Activated CD8-positive, alpha-beta memory T cell treated with anti-CD3 and anti-CD28 coated beads for 4 hours (primary cell): ENCODE measurements at places on chromosomes 13 and 19.

DNA sequence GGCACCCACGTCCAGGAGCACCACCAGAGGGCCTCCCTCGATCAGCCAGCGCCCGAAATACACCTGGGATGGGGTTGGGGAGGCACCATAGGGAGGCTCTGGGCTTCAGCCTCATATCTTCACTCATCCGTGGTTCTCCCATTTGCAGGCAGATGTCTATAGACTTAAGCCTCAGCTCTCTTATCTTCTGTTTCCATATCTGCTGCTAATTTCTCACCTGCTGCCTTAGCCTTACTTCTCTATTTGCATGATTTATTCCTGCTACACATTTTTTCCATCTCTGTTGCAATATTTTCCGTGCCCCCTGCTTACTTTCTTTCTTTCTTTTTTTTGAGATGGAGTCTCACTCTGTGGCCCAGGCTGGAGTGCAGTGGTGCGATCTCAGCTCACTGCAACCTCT, 5.8 kb downstream of the GYS1 start:
- no peak for DNase-seq

- no peak for DNase-seq
Observed at GRCh38 chr13:79501538-79502232, 20.7 kb downstream of the NDFIP2 start.

- DNase-seq = no peak
Observed at GRCh38 chr19:11534948-11535347, 3.7 kb upstream of the CNN1 start.

GRCh38 chr13:74191410-74191809, 57.2 kb upstream of the KLF12 start:
- no peak for DNase-seq

DNA sequence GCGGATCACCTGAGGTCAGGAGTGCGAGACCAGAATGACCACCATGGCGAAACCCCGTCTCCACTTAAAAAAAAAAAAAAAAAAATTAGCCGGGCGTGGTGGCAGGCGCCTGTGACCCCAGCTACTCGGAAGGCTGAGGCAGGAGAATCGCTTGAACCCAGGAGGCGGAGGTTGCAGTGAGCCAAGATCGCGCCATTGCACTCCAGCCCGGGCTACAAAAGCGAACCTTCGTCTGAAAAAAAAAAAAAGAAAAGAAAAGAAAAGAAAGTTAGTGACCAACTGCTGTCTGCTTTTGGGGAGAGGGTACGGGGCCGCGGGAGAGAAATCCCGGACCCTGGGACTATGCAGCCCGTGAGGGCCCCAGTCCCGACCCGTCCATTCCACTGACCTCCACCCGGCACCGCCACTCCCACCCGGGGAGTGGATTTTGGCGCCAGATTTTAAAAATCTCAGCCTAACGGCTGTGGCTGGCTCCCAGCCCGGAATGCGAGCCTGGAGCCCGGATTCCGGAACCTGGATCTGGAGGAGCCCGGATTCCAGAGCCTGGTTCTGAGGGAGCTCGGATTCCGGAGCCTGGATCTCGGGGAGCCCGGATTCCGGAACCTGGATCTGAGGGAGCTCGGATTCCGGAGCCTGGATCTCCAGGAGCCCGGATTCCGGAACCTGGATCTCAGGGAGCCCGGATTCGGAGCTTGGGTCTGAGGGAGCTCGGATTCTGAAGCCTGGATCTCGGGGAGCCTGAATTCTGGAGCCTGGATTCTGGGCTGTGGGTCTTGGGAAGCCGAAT, 6.1 kb upstream of the LMNB2 start:
- DNase-seq = no peak

DNA sequence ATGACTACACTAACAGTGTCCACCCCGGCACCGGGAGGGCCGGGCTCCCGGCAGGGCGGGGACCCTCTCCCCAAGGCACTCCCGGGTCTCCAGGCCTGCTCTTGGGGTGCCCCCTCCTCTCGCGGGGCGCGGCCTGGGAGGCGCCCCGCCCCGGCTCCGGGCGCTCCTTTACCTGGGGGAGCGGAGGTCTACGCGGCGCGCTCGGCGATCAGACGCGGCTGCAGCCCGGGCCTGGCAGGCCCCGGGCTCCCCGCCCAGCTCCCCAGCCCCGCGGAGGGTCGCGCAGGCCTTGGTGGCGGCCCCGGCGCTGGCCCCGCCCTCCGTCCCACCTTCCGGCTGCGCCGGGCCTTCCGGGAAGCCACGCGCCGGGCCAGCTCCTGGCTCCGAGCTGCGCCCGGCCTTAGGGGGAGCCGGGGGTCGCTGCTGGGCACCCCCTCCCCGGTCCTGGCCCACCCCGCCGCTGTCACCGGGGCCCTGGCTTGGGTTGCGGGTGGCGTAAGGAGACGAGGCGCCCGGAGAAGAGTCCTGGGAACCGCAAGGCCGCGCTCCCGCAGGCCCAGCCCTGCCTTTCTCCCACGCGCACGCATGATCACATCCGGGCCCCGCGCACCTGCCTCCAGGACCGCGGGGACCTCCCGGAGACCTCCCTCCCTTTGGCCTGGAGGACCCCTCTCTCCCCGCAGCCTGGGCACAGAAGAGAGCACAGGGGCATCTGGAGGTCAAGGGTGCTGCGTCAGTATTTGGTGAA, at the start of gene C19orf12:
Gene C19orf12, minus strand, starts transcription at position 309 of the 748 bp plus-strand sequence. CDS start 6,848 bp downstream, outside the sequence.
- no peak for DNase-seq

DNA sequence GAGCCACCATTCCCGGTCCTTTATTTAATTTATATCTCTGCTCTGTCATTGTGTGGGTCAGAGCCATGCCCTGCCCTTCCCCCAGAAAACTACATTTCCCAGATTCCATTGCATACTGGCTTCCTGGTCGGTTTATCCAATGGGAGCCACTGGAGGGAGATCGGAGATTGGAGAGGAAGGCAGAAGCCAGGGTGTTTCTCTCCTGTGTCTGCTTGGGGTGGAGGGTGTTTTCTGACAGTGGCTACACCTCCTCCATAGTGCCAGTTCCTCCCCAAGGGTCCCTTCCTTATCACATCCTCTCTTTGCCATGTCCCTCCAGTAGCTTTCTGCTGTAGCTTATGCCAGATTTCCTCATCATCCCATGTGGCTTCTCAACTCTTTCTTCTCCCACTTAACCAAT, 19.0 kb downstream of the OLFM2 start:
- no peak for DNase-seq

- no peak for DNase-seq
Observed at GRCh38 chr19:12833418-12833737, 1.0 kb downstream of the RTBDN start.

GRCh38 chr19:47626238-47626637, 17.3 kb downstream of the BICRA start:
- no peak for DNase-seq

DNA sequence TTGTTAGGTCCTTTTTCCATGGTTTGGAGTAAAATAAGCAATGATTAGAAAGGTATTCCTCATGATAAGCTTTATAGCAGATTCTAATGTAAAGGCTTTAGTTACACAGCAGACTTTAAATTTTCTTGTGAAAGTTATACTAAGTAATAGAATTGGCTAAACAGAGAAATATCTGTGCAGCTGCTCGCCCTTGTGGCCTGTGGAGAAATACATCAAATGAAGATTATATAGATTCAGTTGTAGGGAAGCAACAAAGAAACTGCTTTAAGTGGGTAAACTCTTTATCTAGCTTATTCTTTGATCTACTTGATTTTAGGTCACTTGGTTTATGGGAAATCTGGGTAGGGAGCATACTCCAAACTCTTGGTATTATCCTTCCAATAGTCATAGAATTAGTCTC, 1269.7 kb upstream of the SPRY2 start:
- DNase-seq = no peak

DNA sequence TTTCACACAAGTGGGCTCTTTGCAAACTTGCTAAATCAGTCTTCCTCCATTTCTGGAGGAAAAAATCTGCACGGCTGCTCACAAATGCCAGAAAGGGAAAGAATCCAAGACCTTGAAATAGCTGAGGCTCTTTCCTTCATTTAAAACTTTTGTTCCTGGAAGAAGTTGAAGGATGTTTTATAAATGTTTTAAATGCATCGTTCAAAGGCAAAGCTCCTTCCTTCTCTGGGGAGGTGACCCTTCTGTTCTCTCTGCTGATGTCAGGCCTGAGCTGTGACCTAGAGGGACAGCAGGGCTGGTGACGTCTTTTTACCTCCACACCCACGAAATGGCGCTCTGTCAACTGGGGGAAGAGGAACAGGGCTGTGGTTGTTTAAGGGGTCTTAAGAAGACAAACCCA, 376.4 kb upstream of the ZNF507 start:
- no peak for DNase-seq

DNA sequence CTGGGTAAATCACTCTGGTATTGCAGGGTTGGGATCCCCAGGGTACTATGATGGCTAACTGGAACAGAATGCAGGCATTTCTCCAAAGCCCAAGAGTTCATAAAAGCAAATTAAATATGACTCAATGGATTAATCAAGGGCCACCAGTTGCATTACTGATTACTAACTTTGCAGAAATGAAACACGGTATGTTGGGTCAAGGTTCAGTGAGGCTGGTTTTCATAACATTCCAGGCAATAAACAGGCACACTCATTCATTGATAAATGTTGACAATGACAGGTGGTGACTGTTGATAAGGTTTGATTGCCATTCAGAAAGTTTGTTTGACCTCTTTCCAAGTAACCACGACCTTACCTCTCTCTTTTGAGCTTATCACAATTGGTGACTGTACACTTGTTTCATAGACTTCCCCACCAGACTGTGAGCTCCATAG, 506 bp upstream of the AP1M1 start:
- no peak for DNase-seq

- no peak for DNase-seq
Observed at GRCh38 chr13:110229905-110230563, 76.9 kb downstream of the COL4A1 start.

DNA sequence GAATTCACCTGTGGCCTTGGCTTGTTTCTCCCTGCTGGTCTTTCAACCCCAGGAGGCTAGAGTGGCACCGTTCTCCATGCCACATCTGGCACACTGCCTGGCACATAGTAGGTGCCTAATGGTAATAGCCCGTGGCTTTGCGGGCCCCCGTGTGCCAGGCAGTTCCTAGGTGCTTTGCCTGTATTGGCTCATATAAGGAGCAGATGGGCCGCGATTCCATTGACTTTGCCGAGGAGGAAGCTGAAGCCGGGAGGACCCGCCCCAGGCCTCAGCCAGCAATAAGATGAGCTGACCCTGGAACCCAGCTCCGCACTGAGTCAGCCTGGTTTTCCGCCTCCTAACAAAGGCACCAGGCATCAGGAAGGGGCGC, 807 bp downstream of the PGLYRP1 start:
- DNase-seq = no peak

GRCh38 chr13:102261316-102261715, 140.5 kb downstream of the FGF14 start:
- no peak for DNase-seq

DNA sequence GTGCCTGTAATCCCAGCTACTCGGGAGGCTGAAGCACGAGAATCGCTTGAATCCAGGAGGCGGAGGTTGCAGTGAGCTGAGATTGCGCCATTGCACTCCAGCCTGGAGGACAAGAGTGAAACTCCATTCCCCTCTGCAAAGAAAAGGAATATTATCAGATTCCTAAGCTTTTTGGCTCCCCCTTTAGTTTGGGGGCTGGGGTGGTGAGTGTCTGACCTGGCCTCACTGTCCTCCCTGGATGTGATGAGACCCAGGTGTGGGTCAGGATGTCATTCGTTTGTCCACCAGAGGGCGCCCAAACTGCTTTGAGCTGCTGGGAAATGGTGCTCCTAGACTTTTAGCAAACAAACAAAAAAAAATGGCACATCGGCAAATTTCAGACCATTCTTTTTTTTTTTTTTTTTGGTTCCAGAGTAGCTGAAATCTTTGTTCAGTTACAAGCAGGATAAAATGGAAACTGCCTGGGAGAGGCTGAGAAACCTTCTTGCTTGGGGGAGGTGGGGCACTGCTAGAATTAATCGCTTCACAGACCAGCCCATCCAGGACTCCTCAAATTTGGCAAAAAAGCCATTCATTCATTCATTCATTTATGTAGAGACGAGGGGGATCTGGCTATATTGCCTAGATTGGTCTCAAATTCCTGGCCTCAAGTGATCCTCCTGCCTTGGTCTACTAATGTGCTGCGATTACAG, 29.4 kb downstream of the SPC24 start:
- peak; percentile 46 for DNase-seq

- no peak for DNase-seq
Observed at GRCh38 chr13:71320452-71320851, 546.6 kb downstream of the DACH1 start.

DNA sequence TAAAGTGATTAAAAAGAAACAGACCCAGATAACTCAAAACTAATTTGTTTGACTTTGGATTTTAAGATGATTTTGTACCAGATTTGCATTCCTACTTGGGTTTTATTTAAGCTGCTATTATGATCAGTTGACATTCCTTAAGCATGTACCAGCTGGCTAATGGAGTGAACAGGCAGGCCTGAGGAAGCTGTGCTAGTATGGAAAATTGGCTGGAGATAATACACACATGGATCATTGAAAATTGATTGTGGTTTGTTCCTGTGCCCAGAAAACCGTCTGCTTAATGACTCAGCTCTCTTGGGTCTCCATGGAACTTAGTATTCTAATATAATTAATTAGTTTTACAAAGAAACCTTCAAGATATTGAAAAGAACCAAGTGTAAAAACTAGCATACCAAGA, 22.6 kb downstream of the POLR1D start:
- no peak for DNase-seq

DNA sequence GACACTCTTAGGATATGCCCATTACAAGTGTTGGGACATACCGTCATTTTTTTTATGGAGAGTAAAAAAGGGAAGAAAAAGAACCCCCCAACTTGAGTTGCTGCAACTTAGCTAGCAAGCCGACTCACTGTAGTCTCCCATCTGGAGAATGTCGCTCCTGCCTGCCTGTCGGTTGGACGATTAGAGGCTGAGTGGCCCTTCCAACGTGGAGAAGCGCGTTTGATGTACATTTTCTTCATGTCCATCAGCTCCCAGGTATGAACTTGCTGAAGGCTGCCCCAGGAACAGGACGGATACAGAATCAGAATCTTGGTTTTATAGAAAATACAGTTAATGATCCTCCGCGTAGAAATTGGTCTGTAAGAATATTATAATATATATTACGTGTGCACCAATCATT, 189.0 kb upstream of the SOX1 start:
- no peak for DNase-seq

DNA sequence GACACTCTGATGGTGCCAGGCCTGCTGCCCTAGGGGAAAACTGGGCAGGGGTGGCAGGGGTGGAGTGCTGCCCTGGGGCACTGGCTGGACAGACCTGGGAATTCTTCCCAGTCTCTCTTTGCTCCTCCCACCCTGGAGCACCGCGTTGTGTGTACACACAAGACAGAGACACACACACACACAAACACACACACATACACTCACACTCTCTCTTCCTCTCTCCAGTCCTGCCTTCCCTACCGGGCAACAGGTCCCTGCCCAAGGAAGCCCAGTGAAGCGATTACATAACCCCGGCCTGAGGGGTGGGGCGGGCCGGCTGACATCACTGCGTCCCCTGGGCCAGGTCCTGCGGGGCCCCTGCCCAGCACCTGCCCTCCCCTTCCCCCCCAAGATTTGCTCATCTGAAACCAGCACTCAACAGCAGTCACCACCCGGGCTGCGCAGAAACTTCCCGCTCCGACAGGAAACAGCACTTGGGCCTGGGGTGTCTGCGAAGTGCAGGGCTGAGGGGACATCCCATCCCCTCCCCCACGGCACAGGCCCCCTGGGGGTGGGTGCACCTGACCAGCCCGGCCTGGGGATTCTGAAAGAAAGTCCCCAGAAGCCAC, 1.2 kb downstream of the MKNK2 start:
- no peak for DNase-seq

- no peak for DNase-seq
Observed at GRCh38 chr13:39378306-39378705, 224.7 kb downstream of the LHFPL6 start.
